ENCODE measurements at places on chromosomes 3 and 15.

- peak; percentile 13 for DNase-seq
These were observed 120.1 kb downstream of the UACA start for GRCh38 chr15:70643106-70643782.

DNA sequence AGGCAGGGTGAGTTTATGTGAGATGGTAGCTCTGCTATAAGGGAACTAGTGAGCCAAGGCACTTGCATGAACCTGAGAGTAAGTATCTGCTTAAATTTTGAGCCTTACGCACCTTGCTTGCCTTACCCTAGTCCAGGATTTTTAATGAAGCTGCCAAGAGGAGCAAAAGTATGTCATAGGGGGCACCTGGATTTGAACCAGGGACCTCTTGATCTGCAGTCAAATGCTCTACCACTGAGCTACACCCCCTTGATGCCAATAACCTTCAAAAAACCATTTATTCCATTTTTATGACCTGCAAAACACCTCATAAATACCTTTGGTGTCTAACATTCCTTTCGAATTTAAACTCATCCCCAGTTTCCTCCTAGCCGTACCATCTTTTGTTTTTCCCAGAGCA lies 88.3 kb upstream of the ACP3 start:
- DNase-seq, result no peak

- DNase-seq, result peak; percentile 76
These were observed 92.6 kb upstream of the ZBTB20 start for GRCh38 chr3:115239717-115240116.

DNA sequence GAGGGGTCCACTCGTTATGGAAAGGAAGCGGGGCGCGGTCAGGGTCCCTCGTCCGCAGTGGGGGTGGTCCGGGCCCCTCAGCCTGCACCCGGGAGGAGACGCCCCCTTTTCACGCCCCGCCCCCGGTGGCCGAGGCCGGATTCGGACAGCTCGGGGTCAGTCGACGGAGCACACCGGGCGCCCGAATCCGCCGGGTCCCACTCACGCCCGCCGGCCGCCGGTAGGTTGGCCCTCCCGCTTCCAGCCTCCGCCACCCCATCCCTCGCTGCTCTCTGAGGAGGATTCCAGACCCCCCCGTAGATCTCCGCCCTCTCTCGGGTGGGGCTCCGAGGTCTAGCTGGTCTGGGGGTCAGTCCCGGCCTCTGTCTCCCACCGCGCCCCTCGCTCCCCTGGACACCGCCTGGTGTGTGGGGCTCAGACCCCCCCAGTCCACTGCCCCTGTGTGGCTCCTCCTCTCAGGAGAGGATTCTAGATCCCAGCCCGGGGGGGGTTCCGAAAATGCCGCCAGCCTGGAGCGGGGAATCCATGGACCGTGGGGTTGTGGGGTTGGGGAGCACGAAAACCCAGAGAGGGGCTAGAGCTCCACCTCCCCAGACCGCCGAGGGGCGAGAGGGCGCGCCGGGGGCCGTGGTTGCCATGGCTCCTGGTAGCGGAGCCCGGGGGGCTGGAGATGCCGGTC lies 725 bp downstream of the CHL1 start:
- DNase-seq, result peak; percentile 8

Data from GM03348 (cell line).